ENCODE measurements at places on chromosomes 7 and 10.

DNA sequence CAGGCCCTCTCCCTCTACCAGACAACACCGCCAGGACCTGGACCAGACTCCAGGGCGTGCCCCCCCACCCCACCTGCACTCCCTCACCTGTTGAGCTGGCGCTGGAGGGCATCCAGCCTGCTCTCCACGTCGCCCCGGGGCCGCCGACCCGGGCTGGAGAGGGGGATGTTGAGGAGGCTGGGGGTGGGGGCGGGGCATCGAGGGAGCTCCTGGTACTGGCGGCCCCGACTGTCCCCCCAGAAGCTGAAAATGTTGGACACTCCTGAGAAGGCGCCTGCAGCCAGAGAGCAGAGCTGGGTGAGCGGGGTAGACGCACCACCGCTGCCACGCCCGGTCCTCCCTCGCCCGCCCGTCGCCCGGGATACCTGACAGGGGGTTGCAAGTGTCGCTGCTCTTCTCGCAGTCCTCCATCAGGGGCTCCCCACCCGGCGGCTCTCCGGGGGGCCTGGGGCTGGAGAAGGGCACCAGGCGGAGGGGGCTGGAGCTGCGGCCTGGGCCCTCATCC lies 30.8 kb downstream of the KCNH2 start:
- DNase-seq, result no peak

DNA sequence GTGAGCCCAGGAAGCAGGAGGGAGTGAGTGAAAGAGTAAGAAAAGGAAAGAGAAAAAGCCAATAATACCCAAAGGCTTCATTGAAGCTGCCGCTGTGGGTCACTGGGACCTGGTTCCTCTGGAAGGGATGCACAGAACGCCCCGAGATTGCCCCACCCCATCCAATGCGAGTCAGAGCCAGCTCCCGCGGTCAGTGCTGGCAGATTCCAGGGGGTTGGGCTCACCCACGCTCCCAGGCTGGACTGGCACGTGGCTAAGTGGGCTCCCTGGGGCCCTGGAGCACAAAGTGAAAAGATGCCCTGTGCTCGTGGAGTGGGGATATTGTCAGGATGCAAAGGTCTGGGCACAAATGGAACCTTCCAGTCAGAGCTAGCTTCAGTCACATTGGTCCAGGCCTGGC lies 117.0 kb downstream of the OAT start:
- DNase-seq, result no peak

GRCh38 chr7:100604976-100605911 lies 3.1 kb downstream of the PCOLCE start:
- peak; percentile 35 for DNase-seq

GRCh38 chr10:91296471-91296870 lies 76.0 kb downstream of the PCGF5 start:
- peak; percentile 34 for DNase-seq

DNA sequence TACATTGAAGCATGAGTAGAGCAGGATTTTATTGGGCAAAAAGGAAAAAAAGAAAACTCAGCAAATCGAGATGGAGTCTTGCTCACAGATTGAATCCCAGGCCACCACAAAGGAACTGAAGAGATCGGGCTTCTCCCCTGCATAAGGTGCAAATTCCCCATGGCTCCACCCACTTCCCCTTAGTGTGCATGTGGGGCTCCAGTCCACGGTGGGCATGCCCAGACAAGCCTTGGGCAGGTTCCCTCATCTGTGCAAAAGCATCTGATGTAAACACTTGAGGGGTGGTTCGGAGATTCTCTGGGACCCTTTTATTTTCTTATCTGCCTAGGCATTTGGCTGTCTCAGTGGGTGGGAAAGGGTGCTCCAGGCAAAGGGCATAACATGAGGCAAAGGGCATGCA lies 150.7 kb downstream of the CFTR start:
- no peak for DNase-seq

GRCh38 chr10:61640856-61641255 lies 21.9 kb upstream of the CABCOCO1 start:
- no peak for DNase-seq

GRCh38 chr10:119209035-119209735 lies 1.8 kb downstream of the GRK5 start:
- DNase-seq, result peak; percentile 52

DNA sequence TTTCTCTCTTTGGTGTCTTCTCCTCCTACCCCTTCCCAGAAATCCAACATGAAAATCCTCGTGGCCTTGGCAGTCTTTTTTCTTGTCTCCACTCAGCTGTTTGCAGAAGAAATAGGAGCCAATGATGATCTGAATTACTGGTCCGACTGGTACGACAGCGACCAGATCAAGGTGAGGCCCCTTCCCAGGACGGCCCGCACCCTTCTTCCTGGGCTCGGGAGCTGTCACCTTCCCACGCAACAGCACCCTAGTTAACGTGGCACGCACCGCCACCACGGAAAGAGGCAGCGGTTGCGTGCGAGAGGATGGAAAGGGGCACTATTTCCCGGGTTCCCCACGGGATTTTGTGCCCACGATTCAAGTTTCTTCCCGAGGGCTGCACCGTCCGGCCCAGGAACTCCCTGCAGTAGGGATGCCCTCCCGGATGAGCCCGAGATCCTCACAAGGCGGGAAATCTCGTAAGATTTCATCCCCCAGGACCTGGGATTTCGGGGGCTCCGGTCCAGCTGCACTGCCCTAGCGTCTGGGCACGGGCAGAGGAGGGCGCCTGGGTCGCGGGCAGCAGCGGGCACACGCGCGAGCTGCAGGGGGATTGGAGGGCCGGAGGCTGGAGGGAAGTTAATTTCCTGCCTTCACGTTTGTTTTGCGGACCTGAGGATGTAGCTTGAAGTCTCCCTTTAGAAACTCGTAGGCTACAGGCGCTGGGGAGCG lies 834 bp downstream of the TAC1 start:
- no peak for DNase-seq

DNA sequence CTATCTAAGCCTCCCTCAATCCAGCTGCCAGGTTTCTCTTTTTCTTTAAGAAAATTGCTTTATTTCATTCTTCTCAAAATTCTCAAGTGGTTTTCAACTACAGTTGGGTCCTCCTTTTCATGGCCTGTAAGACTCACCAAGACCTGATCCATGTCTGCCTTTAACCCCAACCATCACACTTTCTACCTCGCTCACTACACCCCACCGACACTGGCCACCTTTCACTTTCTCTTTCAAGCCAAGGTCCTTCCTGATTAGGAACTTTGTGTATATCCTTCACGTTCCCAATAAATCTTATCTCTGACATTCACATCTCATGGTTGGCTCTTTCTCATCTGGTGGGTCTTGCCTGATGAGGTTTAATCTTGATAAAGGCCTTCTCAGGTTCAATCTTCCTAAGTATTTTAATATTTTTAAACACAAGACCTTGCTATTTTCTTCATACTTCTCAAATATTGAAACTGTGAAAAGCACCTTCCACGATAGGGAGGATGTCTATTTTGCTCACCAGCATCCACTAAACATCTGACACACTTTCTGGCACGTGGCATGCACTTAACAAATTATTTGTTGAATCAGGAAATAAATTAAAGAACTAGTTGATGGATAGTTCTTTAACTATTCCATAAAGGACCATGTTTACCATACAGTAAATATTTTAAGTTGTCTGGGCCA lies 624.8 kb downstream of the GRID1 start:
- DNase-seq, result no peak

GRCh38 chr10:18423058-18423637 lies 228.2 kb downstream of the NSUN6 start:
- no peak for DNase-seq

GRCh38 chr7:116571037-116571436 lies 46.2 kb downstream of the CAV1 start:
- peak; percentile 75 for DNase-seq

DNA sequence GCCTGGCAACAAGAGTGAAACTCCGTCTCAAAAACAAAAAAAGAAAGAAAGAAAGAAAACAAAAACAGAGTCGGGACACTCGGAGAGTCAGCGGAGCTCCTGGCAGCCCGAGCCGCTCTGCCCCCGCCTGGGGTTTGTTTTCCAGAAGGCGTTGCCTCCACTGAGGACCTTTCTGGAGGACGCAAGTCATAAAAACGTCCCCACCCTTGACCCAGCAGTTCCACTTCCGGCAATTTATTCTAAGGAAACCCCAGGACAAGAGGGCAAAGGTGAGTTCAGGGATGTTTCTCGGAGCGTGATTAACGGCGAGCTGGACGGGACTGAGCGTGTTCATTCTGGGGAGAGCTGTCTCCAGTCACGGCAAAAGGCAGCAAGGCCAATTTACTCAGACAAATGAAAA lies 27.0 kb upstream of the SUN1 start:
- DNase-seq, result no peak

DNA sequence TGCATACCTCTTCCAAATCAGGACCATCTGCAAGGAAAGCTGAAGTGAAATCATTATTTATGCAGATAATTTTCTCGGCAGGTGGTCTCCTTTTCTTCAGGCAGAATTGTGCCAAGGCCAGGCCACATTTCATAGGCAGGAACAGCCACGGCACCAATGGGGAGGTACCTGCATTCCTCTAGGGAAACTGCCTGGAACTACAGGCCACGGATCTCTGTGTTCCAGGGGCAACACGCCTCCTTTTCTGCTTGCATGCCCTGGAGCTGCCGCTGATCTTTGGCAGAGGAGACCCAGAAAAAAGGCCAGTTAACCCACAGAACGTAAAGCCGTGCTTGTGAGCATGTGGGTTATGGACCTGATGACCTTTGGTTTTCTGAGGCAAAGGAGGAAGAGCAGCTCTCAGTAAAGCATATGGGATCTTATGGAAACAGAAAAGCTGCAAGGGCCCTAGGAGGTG lies 111.2 kb upstream of the KIAA1217 start:
- no peak for DNase-seq

DNA sequence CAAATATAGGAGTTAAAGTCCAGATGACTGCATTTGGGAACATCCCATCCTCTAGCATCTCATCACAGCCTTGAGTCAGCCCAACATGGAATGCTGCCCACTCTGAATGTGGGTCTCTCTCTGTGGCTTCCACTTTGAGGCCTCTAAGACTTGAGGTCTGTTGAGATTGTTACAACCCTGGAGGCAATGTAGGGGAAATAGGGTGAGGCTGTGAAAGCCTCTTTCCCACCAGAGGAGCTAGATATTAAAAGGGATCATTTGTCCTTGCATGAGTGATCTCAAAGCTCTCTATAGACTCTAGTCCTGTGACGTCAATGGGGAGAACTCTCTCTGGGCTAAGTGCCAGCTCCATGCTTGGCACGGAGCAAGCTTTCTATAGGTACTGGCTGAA lies 6.4 kb upstream of the GOLGA7B start:
- DNase-seq, result peak; percentile 11

- no peak for DNase-seq
These were observed 123.2 kb downstream of the DNAJB6 start for GRCh38 chr7:157459966-157460365.

GRCh38 chr10:83945982-83946718 lies 193.2 kb upstream of the GHITM start:
- DNase-seq, result no peak

- no peak for DNase-seq
These were observed 204.2 kb downstream of the EMX2 start for GRCh38 chr10:117746541-117747448.

GRCh38 chr10:80148166-80148805 lies 15.8 kb downstream of the PLAC9 start:
- peak; percentile 57 for DNase-seq

DNA sequence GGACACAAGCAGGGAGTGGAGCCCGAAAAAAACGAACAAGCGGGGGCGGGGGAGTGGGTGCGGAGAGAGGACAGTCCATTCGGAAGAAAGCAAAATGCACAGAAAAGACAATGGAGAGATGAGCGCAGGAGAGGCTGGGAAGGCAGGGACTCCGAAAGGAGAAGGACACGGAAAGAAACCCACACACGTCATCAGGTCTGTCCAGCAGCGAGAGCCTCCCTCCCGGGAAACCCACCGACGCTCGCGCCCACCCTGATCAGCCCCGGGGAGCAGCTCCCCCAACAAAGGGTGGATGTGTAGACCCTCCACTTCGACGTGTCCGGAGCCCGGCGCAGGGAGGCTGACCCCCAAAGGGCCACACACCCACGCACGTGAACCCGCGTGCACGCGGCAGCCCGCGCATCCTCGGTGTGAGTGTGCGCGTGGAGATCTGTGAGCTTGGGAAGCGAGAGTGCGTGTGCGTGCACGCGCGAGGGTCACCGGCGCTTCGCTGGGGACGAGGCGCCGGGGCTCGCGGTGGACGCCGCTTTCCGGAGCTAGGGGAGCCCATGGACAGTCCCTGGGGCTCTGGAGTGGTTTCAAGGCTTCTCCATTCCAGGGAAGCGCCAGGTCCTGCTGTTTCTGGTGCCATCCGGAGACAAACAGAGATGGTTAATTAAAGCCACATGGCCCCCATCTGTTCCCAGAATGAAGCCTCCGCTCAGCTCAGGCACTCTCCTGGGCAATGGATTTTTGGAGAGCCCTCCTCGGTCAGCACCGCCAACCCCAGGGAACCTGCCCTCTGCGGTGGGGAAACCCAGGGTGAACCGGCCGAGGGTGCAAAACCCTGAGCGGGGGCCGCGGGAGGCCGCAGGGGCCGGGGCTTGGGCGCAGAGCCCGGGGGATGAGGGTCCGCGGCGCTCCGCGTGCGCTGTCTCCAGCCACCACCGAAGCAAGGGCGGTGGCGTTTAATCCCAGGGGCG lies 916 bp downstream of the LAMB1 start:
- no peak for DNase-seq

- DNase-seq, result no peak
These were observed 141.7 kb downstream of the DLG5 start for GRCh38 chr10:77784856-77785255.

GRCh38 chr10:108496106-108496505 lies 1331.6 kb upstream of the SORCS1 start:
- DNase-seq, result peak; percentile 20

GRCh38 chr10:3412071-3412582 lies 239.5 kb upstream of the PITRM1 start:
- no peak for DNase-seq

- DNase-seq, result no peak
These were observed 185.8 kb downstream of the HGF start for GRCh38 chr7:81583882-81584533.

GRCh38 chr10:60320666-60321065 lies 69.0 kb downstream of the ANK3 start:
- no peak for DNase-seq

DNA sequence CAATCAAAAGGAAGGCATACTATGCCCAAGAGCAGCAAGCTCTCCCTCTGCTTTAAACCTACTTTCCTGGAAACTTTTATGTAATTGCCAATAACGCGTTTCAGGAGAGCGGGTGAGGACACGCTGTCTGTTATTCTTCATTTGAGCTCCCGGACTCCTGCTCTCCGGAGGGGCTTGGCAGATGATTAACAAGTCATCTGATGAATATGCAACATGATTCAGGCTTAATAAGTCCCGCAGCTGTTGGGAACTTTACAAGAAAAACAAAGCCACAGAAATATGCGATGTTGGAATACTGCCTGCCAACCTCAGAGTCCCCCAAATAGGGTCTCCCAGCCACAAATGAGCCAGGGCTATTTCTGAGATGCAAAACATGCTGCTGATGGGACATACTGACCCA lies 348.0 kb downstream of the GPAM start:
- DNase-seq, result no peak
